NCI-H69 (cell line): ENCODE measurements at places on chromosomes 7 and 10.
A peak's percentile ranks its signal among the peaks of the same experiment; 100 is the strongest.

- DNase-seq: peak; percentile 2
Observed at GRCh38 chr10:90865401-90865800, 6.4 kb upstream of the RPP30 start.

DNA sequence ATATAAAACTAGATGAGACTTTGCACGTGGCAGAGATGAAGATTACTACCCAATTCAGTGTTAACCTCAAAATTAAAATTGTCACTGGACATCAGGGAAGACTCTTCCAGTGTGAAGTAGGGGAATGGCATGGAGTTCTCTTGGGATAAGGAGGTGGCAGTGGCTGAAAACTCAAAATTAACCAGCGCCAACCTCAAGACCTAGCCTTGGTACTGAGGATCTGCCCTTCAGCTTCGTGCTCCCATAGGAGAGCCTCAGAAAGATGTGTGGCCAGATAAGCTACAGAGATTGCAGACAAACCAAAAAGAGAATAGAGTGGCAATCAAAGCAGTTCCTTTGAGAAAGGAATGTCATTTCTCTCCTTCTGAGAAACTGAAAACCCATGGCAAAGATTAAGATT lies 47.3 kb upstream of the CAPZA2 start:
- no peak for DNase-seq

GRCh38 chr10:122413327-122413726 lies 38.8 kb downstream of the PLEKHA1 start:
- no peak for DNase-seq

DNA sequence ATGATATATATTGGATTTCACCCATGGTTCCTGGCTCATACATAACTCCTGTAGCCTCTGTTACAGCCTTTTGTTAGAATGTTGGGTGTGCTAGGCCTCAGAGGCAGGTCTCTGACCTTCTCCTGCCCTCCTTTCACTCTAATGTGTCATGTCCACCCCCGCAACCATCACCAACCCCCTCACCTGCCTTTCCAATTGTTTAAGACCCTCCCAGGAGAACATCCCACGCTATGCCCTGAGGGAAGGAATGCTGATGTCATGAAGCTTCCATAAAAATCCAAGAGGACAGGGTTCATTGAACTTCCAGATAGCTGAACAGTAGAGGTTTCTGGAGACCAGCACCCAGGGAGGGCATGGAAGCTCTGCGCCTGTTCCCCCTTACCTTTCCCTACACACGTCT lies 30.8 kb upstream of the C10orf67 start:
- no peak for DNase-seq

DNA sequence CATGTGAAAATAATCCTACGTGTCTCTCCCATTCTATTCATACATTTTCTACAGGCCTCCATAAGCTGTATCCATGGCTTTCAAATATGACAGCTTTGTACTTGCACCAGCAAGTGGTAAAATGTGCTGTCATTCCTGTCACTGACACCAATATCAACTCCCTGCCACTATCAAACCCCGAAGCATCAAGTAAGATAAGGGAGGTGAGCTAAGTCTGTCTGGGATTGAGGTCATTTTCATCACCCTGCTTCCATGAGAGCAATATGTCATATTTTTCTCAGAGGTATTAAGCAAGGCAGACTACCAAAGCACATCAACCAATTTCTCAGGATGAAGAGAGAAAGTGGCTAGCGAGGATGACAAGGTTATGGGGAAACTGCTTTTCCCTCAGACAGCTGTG lies 11.1 kb downstream of the GPR22 start:
- no peak for DNase-seq

GRCh38 chr7:30244340-30244739 lies 40.1 kb upstream of the ZNRF2 start:
- no peak for DNase-seq

DNA sequence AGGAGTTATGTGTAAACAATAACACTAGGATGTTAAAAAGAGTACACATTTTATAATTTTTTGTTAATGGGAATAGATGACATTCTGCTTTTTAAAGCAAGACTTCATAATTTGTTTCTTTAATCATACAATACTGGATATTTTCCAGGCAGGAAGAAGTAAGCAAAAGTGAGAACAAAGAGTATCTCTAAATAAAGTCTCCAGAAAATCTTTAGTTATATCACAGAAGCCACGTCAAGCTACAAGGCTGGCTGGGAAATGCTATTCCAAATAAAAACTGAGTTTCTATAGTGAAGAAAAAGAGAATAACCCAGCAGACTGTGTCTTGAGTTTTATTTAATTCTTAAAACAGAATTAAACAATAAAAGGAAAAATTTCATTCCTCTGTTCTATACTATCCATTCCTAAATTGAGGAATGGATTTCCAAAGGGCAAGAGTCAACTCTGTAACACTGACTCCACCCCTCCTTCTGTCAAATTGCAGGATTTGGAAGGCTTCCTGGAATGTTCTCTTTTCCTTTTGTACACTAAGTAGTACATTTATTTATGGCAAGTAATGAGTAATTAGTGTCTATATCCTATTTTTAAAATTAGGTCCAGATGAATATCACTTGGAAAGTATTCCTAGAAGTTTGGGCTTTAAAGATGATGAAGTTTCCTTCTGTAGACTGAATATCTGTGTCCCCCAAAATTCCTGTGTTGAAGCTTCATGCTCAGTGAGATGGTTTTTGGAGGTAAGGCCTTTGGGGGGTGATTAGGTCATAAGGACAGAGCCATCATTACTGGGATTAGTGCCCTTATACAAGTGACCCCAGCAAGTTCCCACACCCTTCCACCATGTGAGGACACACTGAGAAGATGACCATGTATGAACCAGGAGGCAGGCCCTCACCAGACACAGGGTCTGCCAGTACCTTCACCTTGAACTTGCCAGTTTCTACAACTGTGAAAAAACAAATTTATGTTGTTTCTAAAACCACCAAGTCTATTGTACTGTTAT lies 290.9 kb downstream of the CRPPA start:
- DNase-seq: no peak

GRCh38 chr7:115085421-115085820 lies 163.5 kb downstream of the MDFIC start:
- DNase-seq: no peak

DNA sequence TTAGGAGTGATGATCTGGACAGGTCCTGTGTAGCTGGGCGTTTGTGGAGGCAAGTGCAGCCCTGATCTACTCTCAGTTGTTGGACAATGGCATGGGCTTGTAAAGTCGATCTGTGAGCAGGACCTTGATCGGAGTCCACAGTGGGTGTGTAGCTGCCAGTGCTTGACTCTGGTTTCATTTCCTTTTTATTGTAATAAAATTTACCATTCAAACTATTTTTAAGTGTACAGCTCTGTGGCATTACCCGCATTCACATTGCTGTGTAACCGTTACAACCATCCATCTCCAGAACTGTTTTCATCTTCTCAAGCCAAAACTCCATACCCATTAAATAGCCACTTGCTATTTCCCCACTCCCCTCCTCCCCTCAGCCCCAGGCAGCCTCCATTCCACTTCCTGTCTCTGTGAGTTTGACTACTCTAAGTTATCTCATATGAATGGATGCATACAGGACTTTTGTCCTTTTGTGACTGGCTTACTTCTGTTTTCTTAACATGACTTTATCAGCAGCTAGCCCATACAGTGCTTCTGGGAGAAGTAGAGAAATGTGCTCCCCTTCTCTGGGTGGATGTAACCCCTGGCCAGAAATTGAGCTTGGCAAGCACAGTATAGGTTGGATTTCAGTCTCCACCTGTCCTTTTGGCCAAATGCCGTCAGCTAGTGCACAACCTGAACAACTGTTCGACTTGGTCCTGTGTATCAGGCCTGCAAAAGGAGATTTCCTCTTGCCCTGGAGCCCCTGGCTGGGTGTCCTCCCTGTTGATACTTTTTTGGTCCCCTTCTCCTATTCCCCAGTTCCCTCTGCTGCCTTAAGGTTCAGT lies 180.0 kb downstream of the LRMDA start:
- DNase-seq: no peak

- no peak for DNase-seq
Observed at GRCh38 chr7:7051206-7051877, 131.0 kb upstream of the C1GALT1 start.

DNA sequence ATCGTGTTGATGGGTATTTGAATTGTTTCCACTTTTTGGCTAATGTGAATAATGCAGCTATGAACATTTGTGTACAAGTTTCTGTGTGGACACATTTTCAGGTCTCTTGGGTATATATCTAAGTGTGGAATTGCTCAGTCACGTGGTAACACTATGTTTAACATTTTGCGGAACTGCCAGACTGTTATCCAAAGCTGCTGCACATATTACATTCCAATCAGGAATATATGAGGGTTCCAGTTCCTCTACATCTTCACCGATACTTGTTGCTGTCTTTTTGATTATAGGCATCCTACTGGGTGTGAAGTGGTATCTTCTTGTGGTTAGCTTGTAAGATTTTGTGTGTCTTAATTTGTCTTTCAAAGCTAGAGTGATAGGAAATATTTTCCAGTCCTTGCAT lies 6.8 kb downstream of the PTPN12 start:
- DNase-seq: no peak

DNA sequence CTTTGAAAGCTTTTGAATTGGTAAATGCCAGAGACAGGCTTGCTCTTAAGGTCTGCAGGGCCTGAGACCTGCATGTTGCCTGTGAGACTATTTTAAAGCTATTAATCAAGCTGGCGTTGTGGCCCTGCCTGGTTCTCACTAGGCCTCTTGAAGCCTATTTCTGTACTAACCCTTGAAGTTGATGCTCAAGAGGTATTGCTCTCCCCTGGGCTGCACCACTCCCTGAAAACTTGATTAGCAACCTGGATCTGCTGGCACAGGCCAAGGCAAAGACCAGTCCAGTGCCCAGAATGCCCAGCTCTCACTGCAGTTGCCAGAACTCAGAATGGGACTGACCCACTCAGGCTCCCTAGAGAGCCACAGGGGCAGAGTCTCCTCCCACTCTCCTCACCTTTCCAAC lies 220.0 kb upstream of the MEOX2 start:
- no peak for DNase-seq

DNA sequence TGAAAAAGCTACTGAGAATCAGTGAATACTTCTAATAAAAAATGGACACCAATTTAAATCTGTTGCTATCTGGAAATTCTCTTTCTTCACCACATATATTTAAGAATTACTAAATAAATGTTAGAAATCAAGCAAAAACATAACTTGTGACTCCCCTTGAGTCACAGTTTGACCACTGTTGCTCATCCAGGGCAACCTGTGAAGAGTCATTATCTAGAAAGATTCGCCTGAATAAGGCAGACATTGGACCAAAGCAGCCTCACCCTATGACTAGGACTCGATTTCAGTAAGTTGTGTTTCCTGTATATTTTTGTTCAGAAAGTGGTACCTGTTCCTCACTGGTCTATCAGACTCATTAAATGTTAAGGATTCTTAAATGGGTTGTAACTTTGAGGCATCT lies 572.4 kb downstream of the ATRNL1 start:
- no peak for DNase-seq

DNA sequence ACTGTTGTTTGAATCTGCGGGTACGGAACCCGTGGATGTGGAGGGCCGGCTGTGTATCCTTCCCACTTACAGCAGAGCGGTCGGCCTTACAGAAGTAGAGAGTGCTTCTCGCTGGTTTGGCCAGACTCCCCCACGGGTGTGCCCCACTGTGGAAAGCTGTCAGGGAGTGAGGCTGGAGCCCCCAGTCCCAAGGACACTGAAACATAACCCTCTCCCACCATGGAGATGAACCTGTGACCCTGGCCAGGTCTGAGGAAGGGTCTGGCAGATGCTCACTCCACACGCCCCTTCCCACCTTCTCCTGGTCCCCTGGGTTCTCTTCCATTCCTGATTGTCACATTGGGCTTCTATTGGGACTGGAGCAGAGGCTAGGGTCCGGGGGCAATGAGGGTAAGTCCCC lies 39.6 kb downstream of the TSPAN15 start:
- DNase-seq: no peak

DNA sequence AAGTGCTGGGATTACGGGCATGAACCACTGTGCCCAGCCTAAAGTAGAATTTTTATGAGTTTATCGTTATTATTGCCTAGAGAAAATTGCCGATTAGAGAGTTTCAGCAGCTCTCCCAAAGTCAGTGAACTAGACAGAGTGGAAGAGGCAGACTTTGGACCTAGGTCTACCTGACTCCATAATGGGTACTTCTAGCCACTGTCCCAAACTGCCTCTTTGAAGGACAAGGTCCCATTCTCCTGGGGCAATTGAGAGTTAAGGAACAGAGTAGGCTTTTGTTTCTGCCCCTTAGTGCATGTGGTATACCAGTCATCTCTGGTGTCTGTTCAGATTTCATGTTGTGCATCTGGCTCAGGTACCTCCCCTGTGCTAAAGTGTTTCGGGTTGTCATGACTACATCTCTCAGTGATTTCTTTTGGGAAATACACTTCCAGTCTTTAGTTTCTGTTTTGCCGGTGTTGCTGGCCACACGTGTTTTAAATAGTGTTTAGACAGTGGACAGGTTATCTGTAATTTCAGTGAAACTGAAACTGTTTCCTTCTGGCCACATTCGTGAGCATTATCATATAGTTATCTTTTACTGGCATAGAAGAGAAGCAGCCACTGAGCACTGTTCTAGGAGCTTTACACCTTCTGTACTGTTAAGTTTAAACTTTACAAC lies 4.7 kb downstream of the TMEM236 start:
- no peak for DNase-seq

DNA sequence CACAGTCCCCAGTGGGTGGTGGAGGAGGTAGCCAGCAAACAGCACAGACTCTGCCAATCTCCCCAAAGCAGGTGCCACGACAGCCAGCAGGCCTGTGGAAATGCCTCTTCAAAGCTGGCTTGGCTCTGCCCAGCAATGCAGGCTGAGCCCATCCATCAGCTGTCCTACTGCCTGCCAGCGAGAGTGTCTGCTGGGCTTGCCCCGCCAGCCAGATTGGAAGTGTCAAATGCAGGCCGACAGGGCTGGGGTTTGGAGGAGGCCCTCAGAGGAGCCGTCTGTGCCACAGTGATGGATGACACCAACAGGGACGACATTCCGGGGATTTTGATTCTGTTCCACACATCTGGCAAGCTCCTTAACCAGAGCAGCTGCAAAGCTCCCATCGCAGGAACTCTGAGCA lies 16.7 kb downstream of the HABP2 start:
- no peak for DNase-seq

- DNase-seq: no peak
Observed at GRCh38 chr7:13822678-13823077, 166.8 kb downstream of the ETV1 start.

DNA sequence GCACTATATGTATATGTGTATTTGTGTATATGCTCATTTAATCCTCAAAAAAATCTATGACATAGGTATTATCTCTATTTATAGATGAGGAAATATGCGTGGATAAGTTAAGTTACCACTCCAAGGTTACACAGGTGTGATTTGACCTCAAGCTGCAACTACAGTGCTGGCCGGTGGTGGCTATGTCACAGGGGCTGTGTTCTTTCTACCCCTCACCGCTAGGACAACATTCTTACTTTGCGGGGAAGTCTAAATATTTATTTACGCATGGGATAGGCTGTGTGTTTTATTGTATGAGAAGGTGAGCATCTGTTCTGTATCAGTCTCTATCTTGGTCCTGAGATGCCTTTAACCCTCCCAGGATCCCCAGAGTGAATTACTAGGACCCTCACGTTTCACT lies 60.0 kb downstream of the CREB5 start:
- DNase-seq: no peak

GRCh38 chr10:112250555-112250954 lies 32.6 kb upstream of the TECTB start:
- no peak for DNase-seq
